Activated T-helper 2 cell treated with anti-CD3 and anti-CD28 coated beads, Interferon-gamma antibody, Interleukin-2, Interleukin-4, amounts not matched to agents 10 μg/mL and 5 μg/mL and 100 μg/mL, durations not matched to agents 14 hours and 24 hours and 36 hours (primary cell): ENCODE measurements at places on chromosomes 16 and 17. TPM values are rescaled to one million over a fixed set of nuclear protein-coding genes. Genes with fewer than 3 reads are reported as not detected.

Gene TAOK2
- total RNA-seq = 36.0 and 36.5 TPM in 2 replicates

Gene VTN
- total RNA-seq = 0.23 and 0.50 TPM in 2 replicates

Gene G6PC1
- not detected in 2 replicates for total RNA-seq

Gene P2RX1
- total RNA-seq = 4.0 and 4.1 TPM in 2 replicates

Gene PRDM7
- total RNA-seq = not detected in 2 replicates

GRCh38 chr17:63774969-63775265 lies 947 bp downstream of the DDX42 start:
- H3K36me3 ChIP-seq = peaks cover 64% of the 10 kb centered on the region
- H3K27me3 ChIP-seq = no peaks in the 10 kb centered on the region
- peaks cover 43% of the 10 kb centered on the region for H3K4me1 ChIP-seq
- peak overlapping the region; percentile 99 for H3K27ac ChIP-seq
- peak overlapping the region; percentile 92 for H3K4me3 ChIP-seq
- no peak for DNase-seq

DNA sequence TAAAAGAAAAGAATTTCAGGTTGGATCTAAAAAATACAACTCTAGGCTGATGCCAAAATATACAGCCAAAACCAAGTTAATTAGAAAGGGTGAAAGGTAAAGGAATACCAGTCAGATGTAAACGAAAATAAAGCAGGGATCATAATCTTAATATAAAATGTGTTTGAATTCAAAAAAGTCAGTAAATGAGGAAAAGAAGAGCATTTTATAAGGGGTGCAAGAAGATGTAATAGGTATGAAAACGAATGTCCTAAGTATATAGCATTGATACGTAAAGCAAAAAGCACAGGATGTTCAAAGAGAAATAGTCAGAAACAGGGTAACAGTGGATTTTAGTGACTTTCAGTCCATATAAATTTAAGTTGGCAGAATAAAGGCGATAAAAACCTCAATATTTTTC lies 2.5 kb downstream of the OR3A1 start:
- H3K4me1 ChIP-seq = no peaks in the 10 kb centered on the region
- H3K4me3 ChIP-seq = no peak overlapping the region
- H3K27me3 ChIP-seq = peaks cover 2% of the 10 kb centered on the region
- no peaks in the 10 kb centered on the region for H3K36me3 ChIP-seq
- DNase-seq = no peak

GRCh38 chr16:17755158-17755557 lies 284.4 kb upstream of the XYLT1 start:
- no peak for DNase-seq
- H3K27me3 ChIP-seq = no peaks in the 10 kb centered on the region
- H3K4me1 ChIP-seq = no peaks in the 10 kb centered on the region
- no peak overlapping the region for H3K27ac ChIP-seq

GRCh38 chr16:28326881-28327610 lies 34.7 kb downstream of the SBK1 start:
- no peak overlapping the region for H3K4me3 ChIP-seq
- H3K4me1 ChIP-seq = peaks cover 2% of the 10 kb centered on the region
- no peaks in the 10 kb centered on the region for H3K36me3 ChIP-seq
- H3K27me3 ChIP-seq = no peaks in the 10 kb centered on the region
- peak; percentile 54 for DNase-seq

- H3K27ac ChIP-seq = no peak overlapping the region
- H3K36me3 ChIP-seq = peaks cover 82% of the 10 kb centered on the region
- DNase-seq = no peak
- no peaks in the 10 kb centered on the region for H3K27me3 ChIP-seq
- H3K4me3 ChIP-seq = peak overlapping the region; percentile 5
Measured at GRCh38 chr17:35368081-35368830, 5.2 kb downstream of the SLFN11 start.

- H3K36me3 ChIP-seq = no peaks in the 10 kb centered on the region
- DNase-seq = no peak
- H3K27ac ChIP-seq = no peak overlapping the region
- H3K27me3 ChIP-seq = no peaks in the 10 kb centered on the region
- no peak overlapping the region for H3K4me3 ChIP-seq
- no peaks in the 10 kb centered on the region for H3K4me1 ChIP-seq
Measured at GRCh38 chr17:72372185-72372584, 251.4 kb downstream of the SOX9 start.

- H3K36me3 ChIP-seq = no peaks in the 10 kb centered on the region
- no peaks in the 10 kb centered on the region for H3K4me1 ChIP-seq
- no peak overlapping the region for H3K4me3 ChIP-seq
- DNase-seq = no peak
Measured at GRCh38 chr16:84947996-84948850, 63.1 kb downstream of the ZDHHC7 start.

DNA sequence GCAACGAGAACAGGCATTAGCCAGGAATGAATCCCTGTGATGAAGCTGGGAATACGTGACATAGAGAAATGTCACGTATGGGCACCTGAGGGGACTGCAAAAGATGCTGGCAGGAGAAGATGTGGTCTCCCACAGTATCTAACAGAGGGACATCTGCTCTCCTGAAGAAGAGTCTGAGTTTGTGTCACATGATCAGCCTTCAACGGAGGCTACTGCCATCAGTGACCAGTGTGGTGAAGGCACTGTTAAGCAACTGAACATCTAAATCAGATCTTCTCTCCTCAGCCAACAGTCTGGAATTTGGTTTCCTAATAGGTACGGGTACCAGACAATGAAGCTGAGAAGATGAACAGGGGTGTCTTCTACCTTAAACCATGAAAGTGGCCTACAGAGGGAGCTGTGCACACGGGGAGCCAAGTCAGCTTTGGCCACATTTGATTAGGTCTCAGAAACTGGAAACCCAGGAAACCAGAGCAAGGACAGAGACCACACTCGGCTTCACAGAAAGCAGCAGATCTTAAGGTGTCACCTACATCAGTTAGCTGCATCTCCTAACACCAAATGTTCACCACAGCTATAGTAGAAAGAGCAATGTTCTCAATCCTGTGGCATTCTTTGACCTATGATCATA lies 41.8 kb downstream of the BRD7 start:
- H3K4me1 ChIP-seq = peaks cover 37% of the 10 kb centered on the region
- H3K4me3 ChIP-seq = no peak overlapping the region
- H3K36me3 ChIP-seq = peaks cover 61% of the 10 kb centered on the region
- no peaks in the 10 kb centered on the region for H3K27me3 ChIP-seq
- peak overlapping the region; percentile 70 for H3K27ac ChIP-seq

DNA sequence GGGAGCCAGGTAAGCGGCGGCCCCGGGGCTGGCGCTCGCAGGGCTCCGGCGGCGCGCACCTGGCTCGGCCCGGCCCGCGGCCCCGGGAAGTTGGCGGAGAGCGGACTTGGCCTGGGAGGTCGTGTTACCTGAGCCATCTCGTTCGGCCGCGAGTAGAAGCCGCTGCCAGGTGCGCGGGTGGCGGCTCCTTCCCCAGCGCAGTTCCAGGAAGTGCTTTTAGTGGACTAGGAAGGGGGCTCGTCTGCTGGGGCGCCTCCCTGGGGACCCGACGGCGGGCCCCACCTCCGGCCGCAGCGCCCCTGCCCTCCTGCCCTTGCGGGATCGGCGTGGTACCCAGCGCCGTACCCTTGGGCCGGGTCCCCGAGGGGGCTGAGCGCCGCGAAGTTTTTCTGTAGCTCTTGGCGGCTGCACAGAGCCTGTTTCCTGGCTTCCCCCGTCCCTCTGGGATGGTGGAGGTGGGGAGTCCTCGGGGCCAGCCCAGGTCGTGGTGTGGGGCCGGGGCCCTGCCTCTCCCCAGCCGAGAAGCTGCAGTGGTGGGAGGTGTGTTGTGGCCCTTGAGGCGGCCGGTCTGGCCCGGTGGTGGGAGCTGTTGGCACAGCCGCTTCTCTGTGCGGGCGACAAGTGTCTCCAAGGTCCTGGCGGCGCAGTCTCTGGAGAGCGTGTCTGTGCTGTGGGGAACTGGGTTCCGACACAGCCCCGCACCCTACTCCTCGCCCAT lies 96.9 kb downstream of the RAB11FIP4 start:
- H3K4me3 ChIP-seq = peak overlapping the region; percentile 93
- no peak overlapping the region for H3K27ac ChIP-seq
- peaks cover 9% of the 10 kb centered on the region for H3K36me3 ChIP-seq
- peaks cover 50% of the 10 kb centered on the region for H3K4me1 ChIP-seq
- DNase-seq = no peak
- no peaks in the 10 kb centered on the region for H3K27me3 ChIP-seq

- no peaks in the 10 kb centered on the region for H3K36me3 ChIP-seq
- H3K27ac ChIP-seq = no peak overlapping the region
- no peak overlapping the region for H3K4me3 ChIP-seq
- H3K27me3 ChIP-seq = no peaks in the 10 kb centered on the region
- no peak for DNase-seq
Measured at GRCh38 chr16:50621452-50621792, 59.7 kb downstream of the SNX20 start.

DNA sequence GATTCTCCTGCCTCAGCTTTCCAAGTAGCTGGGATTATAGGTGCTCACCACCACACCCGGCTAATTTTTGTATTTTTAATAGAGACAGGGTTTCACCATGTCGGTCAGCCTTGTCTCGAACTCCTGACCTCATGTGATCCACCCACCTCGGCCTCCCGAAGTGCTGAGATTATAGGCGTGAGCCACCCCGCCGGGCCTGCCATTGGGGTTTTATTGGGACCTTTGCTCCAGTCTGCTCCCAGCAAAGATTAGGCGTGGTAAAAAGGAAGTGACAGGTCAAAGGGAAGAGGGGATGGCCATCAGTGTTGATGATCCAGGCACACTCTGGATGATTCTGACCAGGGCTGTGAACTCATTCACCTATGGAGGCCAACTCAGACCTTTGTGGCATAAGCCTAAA lies 20.5 kb downstream of the MYLK3 start:
- no peak for DNase-seq
- H3K4me1 ChIP-seq = no peaks in the 10 kb centered on the region
- no peaks in the 10 kb centered on the region for H3K36me3 ChIP-seq
- peaks cover 5% of the 10 kb centered on the region for H3K27me3 ChIP-seq
- no peak overlapping the region for H3K4me3 ChIP-seq

DNA sequence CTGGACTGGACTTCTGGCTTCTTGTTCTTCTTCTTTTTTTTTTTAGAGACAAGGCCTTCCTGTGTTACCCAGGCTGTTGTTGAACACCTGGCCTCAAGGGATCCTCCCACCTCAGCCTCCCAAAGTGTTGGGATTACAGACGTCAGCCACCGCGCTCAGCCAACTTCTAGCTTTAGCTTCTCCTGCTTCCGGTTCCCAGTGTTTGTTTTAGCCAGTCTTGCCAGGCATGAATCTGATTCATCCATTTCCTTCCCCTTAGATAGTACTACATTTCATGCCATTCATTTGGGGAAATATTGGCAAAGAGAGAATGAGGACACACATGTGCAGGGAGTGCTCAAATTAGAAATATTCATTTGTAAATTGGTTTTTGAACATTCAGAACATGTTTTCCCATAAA lies 12.1 kb upstream of the NDUFAB1 start:
- peaks cover 26% of the 10 kb centered on the region for H3K36me3 ChIP-seq
- DNase-seq = no peak
- no peaks in the 10 kb centered on the region for H3K4me1 ChIP-seq

DNA sequence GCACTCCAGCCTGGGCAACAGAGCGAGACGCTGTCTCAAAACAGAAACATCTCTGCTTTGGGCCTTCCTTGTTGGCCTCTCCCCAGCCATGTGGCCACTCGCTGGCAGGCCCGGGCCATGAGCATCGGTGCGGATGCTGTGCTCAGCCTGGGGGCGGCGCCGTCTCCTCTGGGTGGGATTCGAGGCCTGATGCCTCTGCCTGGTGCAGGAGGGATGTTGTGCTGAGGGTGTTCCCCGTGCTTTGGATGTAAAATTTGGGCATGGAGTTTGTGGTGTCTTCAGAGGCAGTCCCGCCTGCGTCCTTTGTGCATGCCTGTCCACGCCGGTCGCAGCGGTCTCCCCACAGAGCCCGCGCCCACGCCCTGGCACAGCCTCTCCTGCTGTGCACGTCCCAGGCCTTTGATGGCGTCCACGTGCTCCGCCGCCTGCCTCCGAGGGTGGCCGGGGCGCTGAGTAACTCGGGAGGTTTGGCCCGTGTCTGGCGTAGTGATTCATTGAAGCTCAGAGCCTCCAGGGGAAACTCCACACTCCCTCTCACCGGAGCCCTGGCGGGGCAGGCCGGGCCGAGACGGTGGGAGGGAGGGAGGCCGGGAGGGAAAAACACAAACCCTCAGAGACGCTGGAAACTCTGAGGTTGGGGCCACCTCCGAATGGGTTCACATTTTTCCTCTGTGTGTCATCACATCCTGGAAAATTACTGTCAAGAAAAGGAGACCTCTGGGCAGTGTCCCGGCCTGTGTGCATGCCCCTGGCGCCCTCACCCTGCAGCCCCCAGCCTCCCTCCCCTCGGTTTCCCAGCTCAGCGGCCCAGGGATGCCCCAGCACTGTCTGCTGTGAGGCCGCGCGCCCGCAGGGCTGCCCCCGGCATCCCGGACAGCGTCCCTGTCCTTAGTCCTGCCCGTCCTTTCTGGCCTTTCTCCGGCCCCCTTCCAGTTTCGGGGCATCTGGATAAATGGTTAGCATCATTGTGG lies 19.0 kb downstream of the CENPX start:
- no peaks in the 10 kb centered on the region for H3K36me3 ChIP-seq
- no peaks in the 10 kb centered on the region for H3K27me3 ChIP-seq
- no peaks in the 10 kb centered on the region for H3K4me1 ChIP-seq
- no peak for DNase-seq
- no peak overlapping the region for H3K4me3 ChIP-seq
